ENCODE measurements at places on chromosomes 1 and 21. TPM values are rescaled to one million over a fixed set of nuclear protein-coding genes. Genes with fewer than 3 reads are reported as not detected.

DNA sequence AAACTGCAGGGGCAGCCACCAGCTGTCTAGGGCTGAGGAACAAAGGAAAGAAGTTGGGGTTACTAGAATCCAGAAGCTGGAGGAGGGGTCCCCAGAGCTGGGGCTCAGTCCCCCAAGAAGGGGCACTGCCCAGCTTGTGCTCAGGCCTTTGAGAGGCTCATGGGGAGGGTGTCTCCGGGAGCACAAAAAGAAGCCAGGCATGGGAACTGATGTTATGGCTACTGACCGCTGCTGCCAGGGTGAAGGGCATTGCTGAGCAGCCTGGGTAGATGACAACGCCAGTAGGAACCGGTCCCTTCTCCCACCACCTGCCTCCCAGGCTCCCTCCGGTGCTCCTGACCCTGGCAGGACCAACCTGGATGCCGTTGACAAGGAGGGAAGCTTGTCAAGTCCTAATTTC, 762.5 kb upstream of the TPTE start:
- DNase-seq: no peak

DNA sequence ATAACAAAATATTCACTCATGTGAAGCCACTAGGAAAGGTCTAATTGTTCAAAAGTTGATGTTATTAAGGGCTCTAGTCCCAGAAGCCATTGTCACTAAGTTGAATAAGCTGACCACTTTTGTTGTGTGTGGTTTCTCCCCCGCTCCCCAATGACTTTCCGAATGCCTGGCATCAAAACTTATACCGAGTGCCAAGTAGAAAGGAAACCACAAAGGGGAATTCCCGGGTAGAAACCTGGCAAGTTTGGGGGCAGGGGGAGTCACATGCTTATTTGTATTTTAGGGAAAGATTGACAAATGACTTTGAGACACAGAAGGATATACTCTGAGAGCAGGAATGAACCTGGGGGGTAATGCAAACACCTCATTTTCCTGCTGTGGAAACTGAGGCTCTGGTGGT, 154.1 kb downstream of the TGFBR3 start:
- no peak for DNase-seq

GRCh38 chr1:216390956-216391355, 32.3 kb downstream of the USH2A start:
- no peak for DNase-seq

DNA sequence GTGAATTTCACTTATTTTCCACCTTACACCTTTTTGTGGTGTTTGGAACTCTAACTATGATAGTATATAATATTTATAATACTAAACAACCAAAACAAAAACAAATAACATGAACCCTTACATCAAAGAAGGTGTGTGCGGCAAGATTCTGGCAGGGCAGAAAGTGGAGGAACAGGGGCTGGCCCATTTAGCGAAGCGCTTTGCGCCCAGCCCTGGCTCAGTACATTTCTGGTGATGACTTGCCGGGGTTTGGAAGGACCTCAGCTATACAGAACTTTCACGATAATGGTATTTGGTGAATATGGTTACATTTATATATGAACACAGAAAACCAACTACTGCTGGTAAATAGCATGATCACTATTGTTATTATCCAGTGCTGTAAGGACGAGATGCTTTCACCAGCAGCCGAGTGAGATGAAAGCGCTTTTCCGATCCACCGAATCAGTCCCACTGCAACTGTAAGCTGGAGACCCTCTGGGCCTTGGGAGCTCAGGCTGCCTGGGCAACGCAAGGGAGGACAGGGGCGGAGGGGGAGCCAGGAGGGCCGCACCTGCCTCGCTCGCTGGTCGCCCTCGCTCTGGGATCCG, 63.9 kb downstream of the CD247 start:
- no peak for DNase-seq

DNA sequence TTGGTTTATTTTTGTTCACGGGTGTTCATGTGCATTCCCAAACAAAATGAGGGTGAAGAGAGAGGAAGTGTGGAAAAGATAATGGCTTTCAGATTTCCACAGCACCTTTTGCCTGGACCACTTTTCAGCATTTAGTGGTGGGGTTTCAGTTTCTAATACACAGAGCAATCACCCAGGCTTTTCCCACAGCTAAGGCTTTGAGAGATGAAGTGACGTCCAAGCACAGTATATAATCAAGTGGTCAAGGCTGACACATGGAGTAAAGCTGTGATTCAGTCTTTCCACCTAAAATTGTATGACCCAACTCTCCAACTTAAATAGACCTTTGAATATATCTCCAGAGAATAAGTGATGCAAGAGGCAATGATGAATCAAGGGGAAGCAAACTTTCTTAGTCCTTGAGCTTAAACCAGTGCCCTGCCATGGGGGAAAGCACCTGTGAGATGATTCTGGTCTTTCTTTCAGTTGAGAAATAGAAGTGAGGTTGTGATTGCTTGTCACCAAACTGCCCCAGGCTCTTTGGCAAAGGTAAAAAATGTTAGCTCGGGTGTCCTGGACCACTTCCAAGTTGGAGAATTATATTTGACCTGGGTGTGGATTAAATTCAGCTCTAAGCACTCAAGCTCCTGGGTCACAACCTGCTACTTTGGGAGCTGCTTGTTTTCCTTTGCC, 2.4 kb upstream of the PIK3R3 start:
- DNase-seq: no peak

DNA sequence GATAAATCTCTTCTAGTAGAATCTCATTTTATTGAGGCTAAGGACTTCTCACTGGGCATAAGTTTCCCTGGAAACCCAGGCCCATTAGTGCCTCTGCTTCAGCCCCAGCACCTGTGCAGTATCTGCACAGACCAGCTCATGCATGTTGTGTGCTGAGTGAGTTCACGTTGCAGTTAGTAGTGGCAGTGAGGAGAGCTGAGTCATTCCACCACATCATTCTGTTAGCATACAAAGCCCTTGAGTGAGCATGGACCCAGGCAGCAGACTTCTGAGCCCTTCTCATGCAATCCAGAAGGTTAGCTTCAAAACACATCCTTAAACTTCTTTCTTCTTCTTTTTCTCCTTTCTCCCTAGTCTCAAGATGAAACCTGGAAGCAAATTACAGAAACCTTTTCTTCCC, 45.8 kb upstream of the NTPCR start:
- no peak for DNase-seq

DNA sequence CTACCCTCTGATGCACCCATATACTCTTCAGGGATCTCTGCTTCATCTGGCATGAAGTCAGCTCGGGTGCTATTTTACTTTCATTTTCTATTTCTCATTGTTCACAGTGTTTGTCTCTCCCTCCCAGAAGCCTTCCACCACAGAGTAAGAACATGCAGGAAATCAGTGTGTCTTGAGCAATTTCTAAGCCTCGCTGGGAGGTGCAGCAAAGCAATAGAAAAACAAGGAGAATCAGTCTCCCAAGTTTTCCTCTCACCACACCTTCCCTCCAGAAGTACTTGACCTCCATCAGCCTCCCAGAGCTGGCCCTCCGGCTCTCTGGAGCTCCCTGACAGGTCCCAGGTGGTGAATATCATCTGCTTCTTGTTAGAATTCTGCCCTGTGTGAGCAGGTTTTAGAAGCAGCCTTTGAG, 594.7 kb upstream of the CAMK1G start:
- peak; percentile 40 for DNase-seq

GRCh38 chr1:27527890-27528817, 38.2 kb upstream of the WASF2 start:
- peak; percentile 75 for DNase-seq

DNA sequence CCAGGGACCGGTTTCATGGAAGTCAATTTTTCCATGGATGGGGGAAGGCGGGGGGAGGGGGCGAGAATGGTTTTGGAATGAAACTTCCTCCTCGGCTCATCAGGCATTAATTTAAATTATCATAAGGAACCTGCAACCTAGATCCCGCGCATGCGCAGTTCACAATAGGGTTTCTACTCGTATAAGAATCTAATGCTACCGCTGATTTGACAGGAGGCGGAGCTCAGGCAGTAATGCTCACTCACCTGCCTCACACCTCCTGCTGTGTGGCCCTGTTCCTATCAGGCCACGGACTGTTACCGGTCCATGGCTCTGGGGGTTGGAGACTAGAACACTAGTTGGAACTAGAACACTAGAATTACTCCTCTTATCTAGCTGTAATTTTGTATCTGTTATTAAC, 38.0 kb downstream of the PRRX1 start:
- no peak for DNase-seq

DNA sequence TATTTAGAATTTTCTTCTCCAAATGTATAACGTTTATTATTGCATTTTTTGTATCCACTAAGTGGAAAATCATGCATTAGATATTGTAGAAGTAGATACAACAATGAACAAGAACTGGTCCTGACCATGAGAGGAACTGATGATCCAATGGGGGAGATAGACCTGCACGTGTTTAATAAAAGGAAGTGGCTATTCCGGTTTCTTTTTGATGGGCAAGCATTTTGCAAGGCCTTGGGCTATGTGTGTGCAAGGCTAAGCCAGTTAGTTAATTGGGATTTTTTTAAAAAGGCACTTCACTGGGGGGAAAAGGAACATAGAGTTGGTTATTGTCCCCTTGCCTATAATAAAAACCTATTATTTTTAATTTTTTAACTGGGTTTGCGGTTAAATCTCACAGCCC, 961 bp upstream of the VCAM1 start:
- DNase-seq: no peak

Gene OR10J5
- polyA plus RNA-seq: not detected

Gene SLC6A9
- polyA plus RNA-seq: 6.8 TPM

Gene FOXO6
- polyA plus RNA-seq: 1.2 TPM

Gene CFHR3
- 0.50 TPM for polyA plus RNA-seq

Gene SLC22A15
- polyA plus RNA-seq: 7.1 TPM

Gene F3
- 51.1 TPM for polyA plus RNA-seq

Gene PLEKHN1
- polyA plus RNA-seq: 0.20 TPM

All from left kidney (tissue), 8 donors.